Nephron progenitor cell (in vitro differentiated cells): ENCODE measurements at places on chromosomes 5 and 9.

DNA sequence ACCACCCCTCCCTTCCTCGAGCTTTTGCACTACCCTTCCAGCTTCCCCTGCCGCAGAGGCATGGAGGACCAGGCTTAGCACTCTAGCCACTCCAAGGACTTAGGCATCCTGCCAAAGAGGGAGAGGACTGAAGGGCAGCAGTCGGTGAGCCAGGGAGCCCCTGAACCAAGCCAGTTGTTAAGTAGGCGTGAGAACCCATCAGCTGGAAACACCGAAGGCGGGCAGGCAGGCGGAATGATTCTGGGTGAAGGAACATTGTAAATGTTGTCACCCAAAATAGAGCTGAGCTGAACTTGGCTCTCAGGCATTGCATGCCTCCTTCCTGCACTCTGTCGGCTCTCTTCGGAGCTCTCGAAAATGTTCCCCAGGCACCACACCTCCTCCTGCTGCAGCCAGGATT is 42.8 kb downstream of the NRG2 start:
- no peaks in the 10 kb centered on the region for H3K4me1 ChIP-seq
- peaks cover 49% of the 10 kb centered on the region for H3K27me3 ChIP-seq
- no peak overlapping the region for H3K4me3 ChIP-seq
- no peak for DNase-seq
- H3K27ac ChIP-seq: no peak overlapping the region

DNA sequence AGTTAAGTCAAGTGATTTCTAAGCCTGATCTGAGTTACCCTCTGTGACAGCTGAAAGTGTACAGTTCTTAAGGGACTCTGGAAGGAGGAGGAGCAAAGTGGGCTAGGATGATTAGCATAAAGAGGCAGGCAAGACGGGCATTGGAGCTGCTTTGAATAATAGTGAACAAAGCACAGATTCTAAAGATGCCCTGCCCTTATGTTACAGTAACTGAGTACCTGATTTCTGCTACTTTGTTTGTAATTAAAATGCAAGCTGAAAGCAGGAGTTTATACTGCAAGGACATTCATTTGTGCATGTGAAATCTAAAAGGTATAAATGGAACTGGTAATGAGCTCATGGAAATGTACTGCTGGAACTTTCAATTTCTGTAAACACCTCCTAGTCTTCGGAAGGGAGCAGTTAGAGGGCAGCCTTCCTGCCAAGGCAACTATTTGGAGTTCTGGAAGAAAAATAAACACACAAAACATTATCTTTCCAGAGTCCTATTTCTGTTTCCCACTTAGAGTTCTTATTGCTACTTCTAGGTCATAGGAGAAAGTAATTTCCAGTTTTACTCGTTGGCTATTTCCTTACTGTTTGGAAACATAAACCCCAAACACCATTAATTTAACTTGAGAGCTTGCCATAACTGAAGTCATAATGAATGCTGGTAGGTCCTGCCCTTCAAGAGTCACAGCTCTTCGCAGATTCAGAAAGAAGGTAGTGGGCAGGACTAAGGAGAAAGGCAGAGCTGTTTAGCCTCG is at the start of gene RANBP3L:
Gene RANBP3L, minus strand, starts transcription at position 45 of the 746 bp plus-strand sequence. CDS start 486 bp downstream, outside the sequence.
- peak; percentile 8 for DNase-seq
- peaks cover 27% of the 10 kb centered on the region for H3K4me1 ChIP-seq
- no peak within 1 kb of the TSS for H3K27ac ChIP-seq

GRCh38 chr9:92637886-92638620 is 31.9 kb downstream of the IPPK start:
- DNase-seq: no peak
- no peak overlapping the region for H3K4me3 ChIP-seq
- H3K36me3 ChIP-seq: peaks cover 14% of the 10 kb centered on the region
- H3K27ac ChIP-seq: peak overlapping the region; percentile 89
- no peaks in the 10 kb centered on the region for H3K27me3 ChIP-seq

DNA sequence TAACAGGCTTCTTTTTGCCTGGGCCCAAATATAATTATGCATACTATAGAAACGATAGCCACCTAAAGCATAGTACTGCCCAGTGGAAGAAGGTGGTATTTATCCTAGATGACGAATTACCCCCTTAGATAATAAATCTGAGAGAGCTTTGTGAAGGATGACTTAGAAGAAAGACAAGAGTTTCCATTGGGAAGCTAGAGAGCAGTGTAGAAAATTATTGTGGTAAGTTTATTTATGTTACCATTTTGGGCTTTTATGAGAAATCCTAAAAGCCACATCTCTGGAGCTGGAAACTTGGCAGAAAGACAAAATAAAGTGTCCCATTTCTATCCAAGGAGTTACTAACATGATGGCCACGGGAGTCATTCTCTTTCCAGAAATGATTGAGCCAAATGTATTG is 172.0 kb upstream of the SEMA6A start:
- no peaks in the 10 kb centered on the region for H3K27me3 ChIP-seq
- H3K4me1 ChIP-seq: no peaks in the 10 kb centered on the region
- H3K4me3 ChIP-seq: no peak overlapping the region
- DNase-seq: no peak
- H3K27ac ChIP-seq: no peak overlapping the region
